KBM-7 (cell line): ENCODE measurements at places on chromosomes 11 and 22.

GRCh38 chr11:70824605-70825245 lies 426.4 kb downstream of the CTTN start:
- DNase-seq, result no peak

- no peak for DNase-seq
Measured at GRCh38 chr11:117127171-117127901, 16.8 kb upstream of the PAFAH1B2 start.

- no peak for DNase-seq
Measured at GRCh38 chr11:28616160-28616965, 508.2 kb downstream of the METTL15 start.

DNA sequence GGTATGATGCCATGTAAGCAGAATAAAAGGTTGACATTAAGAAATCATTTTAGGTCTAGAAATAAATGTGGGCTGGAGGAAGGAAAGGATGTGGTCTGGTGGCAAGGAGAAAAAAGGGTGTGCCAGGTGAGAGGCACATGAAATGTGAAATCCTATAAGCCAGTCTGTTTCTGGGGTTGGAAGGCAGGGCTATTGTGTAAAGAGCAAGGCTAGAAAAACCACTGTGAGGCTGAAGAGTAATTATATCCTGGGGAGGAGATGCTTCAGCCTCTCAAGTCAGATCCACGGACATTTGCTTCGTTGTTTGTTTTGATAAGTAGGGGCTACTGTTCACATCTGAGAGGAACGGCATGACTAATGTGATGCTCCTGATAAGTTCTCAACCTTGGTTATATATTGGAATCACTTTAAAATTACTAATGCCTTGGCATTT lies 77.5 kb upstream of the CTSC start:
- DNase-seq, result peak; percentile 71

GRCh38 chr22:48204296-48204695 lies 1441.8 kb downstream of the TBC1D22A start:
- no peak for DNase-seq

DNA sequence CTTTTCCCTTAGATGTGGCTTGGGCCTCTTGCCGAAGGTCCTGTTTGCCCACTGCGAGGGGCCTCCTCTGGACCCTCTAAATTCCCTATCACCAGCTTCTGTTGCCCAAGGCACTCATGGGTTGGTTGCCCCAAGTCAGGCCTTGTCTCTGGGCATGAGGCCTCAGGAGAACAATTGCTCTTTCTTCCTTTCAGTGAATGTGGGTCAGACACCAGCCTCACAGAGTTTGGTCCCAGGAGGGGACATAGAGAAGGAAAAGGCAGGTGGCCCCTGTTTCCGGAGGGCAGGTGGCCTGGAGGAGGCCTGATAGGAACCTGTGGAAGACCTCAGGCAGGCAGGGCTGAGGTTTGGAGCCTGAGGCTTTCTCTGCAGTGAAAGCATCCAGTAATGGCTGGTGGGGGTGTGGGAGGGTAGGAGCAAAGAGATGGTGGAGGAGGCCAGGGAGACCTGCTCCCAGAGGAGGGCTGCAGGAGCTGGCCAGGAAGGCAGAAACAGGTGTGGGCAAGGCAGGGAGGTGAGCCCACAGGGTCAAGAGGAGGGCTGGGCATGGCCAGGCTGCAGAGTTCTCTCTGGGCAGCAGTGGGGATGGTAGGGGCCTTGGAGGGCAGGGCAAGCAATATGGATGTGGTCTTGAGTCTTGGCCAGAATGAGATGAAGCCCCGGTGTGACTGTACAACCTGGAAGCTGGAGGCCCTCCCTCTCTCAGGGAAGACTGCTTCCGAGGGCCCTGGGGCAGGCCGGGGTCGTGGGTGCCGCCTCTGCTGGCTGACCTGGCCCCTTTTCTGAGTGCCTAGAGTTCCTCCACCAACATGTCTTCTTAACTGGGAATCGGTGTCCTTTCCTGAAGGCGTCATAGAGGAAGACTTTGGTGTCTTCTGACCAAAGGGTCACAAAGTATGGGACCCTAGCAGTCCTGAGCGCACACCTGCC lies 28.0 kb upstream of the LMO1 start:
- no peak for DNase-seq

DNA sequence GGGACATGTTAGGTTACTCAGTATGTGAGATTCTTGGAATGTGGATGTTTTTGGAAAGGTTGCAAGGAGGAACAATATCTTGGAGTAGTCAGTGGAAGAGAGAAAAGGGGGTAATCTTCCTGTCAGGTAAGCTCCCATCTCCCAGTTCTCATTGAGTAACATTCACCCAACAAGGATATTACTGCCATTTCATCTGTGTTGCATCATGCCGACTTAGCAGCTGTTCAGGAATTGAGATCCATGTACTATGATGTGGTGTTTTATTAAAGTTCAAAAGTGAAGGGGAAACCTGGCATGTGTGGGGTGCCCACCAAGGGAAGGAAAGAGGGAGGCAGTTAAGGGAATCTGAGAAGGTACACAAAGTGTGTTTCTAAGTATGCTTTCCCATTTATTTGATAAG lies 58.4 kb upstream of the RASSF10 start:
- no peak for DNase-seq

DNA sequence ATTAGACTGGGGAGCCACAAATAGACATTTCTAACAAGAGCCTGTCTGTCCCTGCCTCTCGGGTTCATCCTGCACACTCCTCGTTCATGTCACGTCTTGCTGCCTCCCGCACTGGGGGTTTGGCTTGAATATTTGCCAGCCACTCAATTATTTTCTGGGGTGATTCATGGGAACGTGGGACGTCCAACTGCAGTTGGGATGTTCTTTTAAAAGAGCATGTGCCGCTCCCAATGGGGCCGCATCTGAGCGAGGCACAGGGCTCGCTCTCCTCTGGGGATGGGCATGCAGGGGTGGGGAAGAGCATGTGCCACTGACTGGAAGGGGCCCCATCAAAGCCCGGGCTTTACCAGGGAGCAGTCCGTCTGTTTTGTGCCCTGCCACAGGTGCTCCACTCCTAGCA lies 43.4 kb downstream of the PARVG start:
- no peak for DNase-seq

GRCh38 chr11:78295991-78296930 lies 107.5 kb downstream of the USP35 start:
- DNase-seq, result no peak
